ENCODE measurements at places on chromosomes 2 and 18.

- H3K36me3 ChIP-seq: no peaks in the 10 kb centered on the region
- H3K4me3 ChIP-seq: no peak overlapping the region
- H3K4me1 ChIP-seq: no peaks in the 10 kb centered on the region
- no peak overlapping the region for H3K27ac ChIP-seq
- no peak for DNase-seq
Measured at GRCh38 chr2:102051692-102052277, 60.0 kb downstream of the IL1R2 start.

- no peak overlapping the region for H3K4me3 ChIP-seq
- H3K4me1 ChIP-seq: no peaks in the 10 kb centered on the region
- no peak overlapping the region for H3K27ac ChIP-seq
Measured at GRCh38 chr2:156366753-156367152, 34.2 kb upstream of the NR4A2 start.

DNA sequence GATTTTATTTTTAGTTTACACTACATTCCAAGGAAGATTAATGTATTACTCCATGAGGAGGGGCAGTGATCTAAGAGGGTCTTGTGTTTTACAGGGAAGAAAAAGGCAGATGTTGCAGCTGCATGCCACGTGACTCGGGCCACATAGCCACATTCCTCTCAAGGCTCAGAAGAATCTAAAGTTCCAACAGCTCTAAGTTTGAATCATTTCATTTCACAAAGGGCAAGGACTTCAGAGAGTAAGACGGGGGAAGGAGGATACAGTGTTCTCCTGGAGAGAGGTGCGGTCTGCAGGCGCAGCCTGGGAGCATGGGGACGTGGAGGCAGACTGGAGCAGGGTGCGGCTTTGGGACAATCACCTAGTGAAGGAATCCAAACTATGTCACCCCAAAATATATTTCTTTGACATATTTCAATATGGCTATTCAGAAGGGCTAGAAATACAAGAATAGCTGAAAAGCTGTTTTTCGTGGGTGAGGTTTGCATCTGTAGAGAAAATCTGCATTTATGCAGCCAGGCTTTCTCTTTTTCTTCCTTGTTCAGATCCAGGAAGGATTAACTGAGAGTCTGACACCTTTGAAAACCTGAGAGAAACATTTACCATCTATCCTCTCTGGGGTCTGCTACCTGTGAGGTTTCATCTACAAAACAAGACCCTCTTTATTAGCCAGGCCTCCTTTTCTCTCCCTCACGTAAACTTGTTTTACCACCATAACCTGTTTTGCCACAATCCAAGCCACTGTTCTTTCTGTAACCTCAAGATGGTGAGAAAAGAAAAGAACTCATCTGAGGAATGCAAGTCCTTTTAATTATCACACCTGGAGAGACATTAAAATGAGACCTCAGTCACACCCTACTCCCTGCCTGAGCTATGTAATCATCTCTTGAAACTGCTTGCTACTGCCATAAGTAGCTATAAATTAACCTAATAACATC is 165.1 kb upstream of the NDUFV2 start:
- no peak for DNase-seq
- peaks cover 19% of the 10 kb centered on the region for H3K4me1 ChIP-seq
- peak overlapping the region; percentile 30 for H3K27ac ChIP-seq

DNA sequence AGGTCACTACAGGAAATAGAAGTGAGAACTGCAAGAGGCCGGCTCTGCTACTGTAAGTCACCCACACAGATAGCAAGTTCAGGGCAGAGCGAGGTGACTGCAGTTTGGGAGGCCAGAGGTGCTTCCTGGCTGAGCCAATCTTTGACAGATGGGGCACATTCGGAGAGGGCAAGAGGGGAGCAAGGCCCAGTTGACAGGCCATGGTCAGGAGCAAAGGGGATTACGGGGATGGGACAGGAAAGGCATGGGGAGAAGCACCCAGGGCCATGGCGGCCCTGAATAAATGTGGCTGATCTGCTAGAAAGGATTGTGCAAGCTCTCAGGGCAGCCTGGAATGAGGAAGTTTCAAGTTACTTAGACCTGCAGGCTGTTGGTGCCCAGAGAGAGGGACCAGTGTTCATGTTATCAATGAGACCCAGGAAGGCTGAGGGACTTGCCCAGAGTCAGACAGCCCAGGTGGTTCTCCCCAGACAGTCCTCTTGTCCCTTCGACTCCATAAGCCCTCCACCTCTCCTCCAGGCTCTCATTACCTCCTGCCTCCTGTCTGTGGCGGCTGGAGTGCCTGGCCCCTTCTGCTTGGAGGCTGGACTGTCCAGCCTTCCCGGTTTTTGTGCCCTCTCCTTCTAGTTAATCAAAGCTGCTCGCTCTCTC is 123.3 kb downstream of the CTIF start:
- no peak for DNase-seq
- H3K4me1 ChIP-seq: peaks cover 4% of the 10 kb centered on the region
- H3K4me3 ChIP-seq: no peak overlapping the region
- peaks cover 5% of the 10 kb centered on the region for H3K36me3 ChIP-seq

- no peaks in the 10 kb centered on the region for H3K4me1 ChIP-seq
- H3K4me3 ChIP-seq: no peak overlapping the region
Measured at GRCh38 chr2:232681527-232681926, 15.6 kb upstream of the GIGYF2 start.

DNA sequence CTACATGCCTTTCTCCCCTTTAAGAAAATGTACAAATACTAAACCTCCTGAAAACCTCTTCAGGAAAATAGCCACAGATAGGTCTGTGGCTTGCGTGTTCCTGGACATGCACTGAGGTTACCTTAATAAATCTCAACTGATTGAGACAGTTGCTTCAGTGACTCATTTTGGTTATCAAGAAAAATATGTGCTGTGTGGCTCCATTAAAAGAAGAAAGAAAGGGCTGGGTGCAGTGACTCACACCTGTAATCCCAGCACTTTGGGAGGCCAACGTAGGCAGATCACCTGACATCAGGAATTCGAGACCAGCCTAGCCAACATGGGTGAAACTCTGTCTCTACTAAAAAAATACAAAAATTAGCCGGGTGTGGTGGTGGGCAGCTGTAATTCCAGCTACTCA is 27.1 kb downstream of the CREG2 start:
- H3K4me1 ChIP-seq: peaks cover 49% of the 10 kb centered on the region
- H3K27ac ChIP-seq: peak overlapping the region; percentile 82
- no peak for DNase-seq
- no peaks in the 10 kb centered on the region for H3K27me3 ChIP-seq
- H3K36me3 ChIP-seq: no peaks in the 10 kb centered on the region

All from keratinocyte (primary cell).